ELF-1 (cell line): ENCODE measurements at places on chromosomes 3 and 15.

DNA sequence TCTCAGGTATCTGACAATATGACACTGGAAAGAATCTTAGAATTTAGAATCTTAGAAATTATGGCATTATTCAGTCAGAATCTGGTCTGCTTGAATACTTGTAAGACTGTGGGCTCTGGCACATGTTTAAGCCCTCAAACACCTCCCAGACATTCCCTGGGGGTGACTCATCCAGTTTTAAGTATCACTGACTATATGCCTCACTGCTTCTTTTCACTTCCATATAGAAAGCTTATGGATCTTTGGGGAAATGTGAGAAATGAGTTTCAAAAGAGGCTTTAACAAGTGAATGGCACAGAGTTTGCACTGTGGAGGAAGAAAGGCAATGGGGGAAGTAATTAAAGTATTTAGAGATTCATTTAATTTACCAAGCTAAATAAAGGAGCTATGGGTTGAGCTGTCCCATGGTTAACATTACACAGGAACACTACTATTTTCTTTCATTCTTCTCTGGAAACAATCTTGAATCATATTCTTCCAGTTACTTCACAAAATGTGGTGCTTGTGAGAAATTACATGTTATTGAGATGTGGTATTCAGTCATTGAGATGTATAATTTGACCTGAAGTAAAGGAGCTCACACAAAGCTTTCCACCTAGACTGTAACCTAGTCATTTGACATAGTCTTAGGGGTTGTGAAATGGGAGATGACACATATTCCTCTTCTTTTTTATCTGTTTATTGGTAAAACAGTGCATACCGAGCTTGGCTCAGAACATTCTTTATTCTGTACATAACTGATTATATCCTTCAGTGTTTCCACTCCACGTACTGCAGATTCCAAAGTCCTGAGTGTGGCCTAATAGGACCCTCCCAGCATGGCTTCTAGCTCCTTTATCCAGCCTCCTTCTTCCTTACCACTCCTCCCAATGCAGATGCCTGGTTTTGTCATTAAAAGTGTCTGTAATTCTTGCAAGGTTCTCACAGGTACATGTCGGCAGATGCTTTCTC is 544.6 kb upstream of the NECTIN3 start:
- peak; percentile 18 for DNase-seq

- DNase-seq, result no peak
These were observed 245.1 kb downstream of the XXYLT1 start for GRCh38 chr3:195025884-195026200.

- DNase-seq, result no peak
These were observed 131.0 kb downstream of the GABRG3 start for GRCh38 chr15:27101982-27102381.

DNA sequence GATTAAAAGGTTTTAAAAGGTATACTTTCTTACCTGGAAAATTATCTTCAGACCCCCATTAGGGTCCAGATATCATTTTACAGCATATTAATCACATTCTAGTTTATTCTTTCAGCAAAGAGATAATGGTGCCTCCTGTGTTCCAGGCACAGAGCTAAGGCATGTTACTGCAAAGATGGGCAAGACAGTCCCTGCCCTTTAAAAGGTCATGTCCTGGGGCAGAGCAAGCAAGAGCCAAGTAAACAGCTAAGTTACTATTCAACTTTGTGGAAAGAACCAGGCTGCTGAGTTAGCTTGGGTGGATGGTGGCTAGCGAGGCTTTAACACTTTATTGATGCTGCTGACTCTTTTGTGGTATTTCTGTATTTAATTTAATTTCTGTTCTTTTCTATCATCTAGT is 75.0 kb downstream of the LRRC28 start:
- DNase-seq, result no peak

DNA sequence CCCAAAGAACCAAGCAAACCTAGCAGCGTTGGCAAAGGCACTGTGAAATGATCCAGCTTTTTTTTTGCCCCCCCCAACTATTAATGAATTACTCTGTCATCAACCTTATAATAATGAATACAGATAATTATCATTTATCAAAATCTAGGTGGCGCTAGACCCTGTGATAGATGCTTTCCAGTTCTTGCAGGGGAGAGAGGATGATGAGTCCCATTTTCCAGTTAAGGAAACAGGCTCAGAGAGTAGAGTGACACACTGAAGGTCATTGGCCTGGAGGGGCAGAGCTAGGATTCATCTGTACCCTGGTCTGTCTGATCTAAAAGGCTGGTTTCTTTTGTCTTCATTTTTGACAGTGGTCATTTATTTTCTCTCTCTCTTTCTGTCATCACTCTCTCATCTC is 5.0 kb downstream of the ACOX2 start:
- DNase-seq, result no peak

DNA sequence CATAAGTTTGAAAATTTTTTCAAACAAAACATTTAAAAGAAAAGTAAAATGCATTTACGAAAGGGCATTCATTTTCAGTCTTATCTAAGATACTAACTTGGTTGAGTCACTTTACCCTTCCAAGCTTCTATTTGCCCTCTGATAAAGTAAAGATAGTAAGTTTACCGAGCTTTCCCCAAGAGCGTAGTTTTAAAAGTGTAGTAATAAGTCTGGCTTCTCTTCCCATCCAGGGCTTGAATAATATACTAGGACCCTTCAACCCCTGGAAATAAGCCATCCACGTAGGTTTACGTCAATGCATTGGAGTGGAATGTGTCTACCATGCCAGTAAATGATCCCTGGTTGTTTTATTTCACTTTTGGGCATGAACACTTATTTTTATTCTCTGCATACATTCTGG is 608.3 kb downstream of the NTRK3 start:
- no peak for DNase-seq

DNA sequence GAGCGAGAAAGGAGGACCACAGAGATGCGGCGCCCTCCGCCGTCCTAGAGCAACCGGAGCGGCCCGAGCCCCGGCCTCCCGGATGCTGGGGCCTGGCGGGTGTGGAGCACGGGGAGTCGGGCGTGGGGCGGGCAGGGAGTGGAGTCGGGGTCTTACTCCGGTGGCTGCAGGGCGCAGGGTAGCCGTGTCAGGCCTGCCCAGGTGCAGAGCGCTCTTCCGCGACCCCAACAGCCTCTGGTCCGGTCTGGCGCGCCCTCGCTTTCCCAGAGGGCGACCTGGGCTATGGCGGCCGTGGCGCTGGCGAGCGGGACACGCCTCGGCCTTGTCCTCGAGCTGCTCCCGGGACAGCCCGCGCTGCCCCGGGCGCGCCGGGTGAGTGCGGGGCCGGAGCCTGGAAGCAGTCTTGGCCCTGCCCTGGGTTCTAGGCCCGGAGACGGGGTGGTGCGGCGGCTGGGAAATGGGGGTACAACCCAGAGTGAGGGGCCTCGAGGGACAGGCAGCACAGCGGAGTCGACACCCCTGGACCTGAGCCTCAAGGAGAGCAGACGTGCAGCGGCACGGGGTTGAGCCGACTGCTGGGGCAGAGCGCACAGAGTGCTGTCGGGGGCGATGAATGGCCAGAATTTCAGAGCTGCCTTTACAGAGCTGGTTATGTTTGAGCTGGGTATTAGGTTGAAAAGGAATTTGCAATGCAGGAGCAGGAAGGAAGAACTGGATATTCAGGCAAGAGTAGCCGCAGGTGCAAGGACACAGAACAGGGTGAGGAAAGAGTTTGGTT is at the start of gene ZNF662:
ZNF662 (plus strand) TSS at position 73 of the 778 bp plus-strand sequence. CDS start 1,973 bp downstream, outside the sequence.
- peak; percentile 18 for DNase-seq

GRCh38 chr15:62739082-62739481 is 303.5 kb upstream of the TPM1 start:
- DNase-seq, result no peak

- no peak for DNase-seq
These were observed 4.7 kb downstream of the PLA2G4F start for GRCh38 chr15:42151736-42152135.

GRCh38 chr3:125281381-125281780 is 68.8 kb upstream of the SLC12A8 start:
- DNase-seq, result no peak

DNA sequence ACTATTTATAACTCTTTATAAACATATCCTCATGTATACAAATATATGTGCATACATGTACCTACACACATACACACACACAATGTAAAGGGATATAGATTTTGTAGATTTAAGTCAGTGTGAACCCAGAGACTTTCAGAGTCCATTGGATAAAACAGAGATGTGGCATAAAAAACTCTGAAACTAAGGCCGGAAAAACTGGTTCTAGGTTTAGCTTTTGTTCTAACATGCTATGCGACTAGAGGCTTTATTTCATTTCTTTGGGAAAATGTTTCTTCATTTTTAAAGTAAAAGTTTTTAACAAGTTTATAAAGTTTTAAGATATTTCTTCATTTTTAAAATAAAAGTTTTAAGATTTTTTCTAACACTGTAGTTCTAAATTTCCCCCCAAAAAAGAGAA is 36.7 kb downstream of the ZPLD1 start:
- DNase-seq, result no peak

DNA sequence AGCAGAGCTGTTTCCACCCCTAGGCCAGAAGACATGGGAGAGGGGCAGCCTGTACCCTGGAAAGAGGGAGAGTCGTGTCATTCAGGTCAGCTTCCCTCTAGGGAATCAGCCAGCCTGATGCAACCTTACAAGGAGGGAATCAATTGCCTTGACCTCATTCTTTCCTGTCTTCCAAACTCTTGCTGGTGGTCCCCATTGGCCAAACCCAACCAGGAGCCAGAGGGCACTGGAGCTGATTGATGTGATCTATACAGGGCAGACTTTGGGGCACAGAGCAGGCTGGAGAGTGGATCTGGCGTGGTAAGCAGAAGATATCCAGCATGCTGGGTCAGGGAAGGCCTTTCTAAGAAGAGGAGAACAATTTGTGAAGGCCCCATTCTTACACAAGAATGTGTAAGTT is 19.1 kb upstream of the MAGEF1 start:
- no peak for DNase-seq

- no peak for DNase-seq
These were observed 8.8 kb downstream of the NEK10 start for GRCh38 chr3:27360113-27361078.

- no peak for DNase-seq
These were observed 7.0 kb downstream of the DNAJB11 start for GRCh38 chr3:186577521-186577920.

DNA sequence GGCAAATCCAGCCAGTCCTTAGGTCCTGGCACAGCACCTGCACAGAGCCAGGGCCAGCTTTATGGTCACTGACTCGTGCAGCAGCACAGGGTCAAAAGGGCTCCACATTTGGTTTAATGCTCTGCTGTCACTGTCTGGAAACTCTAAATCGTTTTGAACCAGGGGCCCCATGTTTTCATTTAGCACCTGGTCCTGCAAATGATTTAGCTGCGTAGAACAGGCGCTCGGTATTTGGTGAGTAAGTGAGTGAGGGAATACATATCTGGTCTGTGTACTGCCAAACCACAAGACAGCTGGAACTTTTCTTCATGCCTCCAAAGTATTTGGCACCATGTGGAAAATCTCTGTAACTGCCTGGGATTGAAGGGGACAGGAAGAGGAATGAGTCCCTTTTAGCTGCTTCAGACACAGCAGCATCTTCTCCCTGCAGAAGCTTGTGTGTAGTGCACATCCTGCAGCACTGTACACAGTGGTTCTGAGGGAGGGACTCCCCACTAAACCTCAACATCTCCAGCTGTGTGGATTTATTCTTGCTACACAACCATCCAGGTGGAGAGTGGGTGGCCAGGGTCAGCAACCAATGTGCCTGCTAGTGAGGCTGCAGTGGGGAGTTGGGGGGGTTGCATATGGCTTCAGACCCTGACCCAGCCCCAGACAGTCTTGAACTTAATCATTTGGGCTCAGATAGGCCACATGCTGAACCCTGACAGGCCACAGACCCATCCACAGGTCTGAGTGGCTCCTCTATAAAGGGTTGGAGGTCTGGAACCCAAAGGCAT is 1.1 kb downstream of the SH2D7 start:
- no peak for DNase-seq
